Fibroblast of the conjunctiva (primary cell): ENCODE measurements at places on chromosomes 2 and 18.

- DNase-seq: no peak
These were observed 45.2 kb downstream of the FAM178B start for GRCh38 chr2:96940980-96941775.

DNA sequence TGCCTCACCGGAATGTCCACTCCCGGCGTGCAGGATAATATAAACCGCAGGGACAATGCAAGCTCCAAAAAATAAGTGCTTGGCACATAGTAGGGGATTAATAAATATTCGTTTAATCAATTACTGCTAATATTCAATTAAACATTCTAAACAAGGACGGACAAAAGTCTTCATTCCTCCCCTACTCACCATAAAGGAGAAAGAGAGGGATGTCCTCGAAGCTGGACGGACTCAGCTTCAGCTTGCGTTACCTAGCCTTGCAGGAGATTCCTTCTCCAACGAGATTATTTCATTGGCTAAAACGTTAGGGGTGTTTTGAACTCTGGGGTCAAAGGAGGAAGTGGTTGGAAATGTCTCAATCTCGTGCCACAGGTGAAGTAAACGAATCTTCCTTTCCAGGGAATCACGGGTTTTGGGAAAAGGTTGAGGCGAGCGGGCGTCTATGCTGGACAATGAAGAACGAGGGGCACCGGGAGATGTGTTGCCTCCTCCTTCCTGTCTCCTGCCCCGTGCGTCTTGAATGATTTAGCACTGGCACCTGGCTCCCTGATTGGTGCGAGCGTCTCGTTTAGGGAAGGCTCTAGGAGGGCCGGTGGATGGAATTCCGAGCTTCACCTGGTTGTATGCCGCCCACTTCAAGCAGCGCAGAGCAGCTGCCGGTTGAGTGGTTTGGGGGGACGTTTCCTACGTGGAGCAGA is 2.0 kb upstream of the GAD1 start:
- no peak for DNase-seq

GRCh38 chr2:15932394-15933183 is 7.8 kb upstream of the MYCN start:
- no peak for DNase-seq

DNA sequence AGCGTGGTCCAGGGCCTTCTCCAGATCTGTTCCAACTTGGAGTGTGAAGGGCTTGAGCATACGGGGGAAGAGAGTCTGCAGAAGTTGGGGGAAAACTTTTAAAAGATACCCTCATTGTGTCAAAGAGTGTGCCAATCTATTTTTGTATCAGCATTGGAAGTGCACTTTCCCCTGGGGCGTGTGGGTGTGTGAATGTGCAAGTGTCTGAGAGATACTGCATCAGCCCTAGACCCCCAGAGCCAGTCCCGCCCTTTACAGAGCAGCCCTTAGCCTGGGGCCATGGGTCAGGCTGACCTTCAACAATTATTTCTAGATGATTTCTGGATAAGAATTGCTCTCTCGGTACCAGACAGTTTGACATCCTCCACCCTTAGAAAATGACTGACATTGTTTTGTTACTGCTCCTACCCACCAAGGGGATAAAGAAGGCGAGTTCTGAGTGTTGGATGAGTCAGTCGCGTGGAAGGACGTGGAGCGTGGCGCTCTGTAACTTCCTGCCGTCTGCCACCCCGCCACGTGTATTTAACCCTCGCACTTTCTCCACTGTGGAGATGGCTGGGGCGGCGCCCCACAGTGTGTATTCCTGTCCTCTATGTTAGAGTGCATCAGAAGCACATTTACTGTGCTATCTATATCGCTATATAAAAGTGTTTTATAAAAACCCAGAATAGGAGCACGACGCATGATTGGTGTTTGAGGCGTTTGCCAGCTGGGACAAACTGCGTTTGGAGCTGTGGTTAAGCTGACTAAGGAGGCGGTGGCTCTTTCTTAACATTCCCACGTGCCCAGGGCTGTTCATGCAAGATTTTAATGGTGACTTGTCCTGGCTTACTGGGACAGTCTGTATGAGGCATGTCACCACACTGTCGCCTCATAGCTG is 122.6 kb downstream of the CABLES1 start:
- no peak for DNase-seq

DNA sequence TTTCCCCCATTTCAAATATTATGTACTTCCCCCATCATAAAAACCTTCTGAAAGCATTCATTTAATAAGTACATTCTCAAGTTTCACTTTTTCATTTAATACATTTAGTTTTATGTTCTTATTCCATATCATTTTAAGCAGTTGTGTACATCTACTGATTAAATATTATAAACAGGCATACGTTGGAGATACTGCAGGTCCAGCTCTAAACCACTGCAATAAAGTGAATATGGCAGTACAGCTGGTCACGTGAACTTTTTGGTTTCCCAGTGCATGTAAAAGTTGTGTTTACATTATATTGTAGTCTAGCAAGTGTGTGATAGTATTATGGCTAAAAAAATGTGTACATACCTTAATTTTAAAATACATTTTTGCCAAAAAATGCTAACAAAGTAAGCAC is 48.7 kb downstream of the TET3 start:
- no peak for DNase-seq

DNA sequence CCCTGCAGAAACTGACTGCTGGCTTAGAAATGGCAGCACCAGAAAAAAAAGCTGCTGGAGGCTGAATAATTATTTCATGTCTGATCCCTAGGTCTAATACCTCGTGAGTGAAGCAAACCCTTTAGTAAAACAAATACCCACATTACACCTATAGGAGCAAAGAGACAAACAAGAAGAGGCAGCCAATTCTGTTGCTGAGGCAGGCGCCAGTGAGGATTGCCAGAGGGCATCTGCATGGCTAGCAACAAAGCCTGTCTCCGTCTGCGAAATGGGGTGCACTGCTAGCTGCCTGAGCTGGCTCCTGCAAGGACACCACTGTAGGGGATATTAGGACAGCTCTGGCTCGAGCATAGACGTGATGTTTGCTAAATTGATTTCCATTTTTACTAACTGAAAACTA is 509.7 kb downstream of the TDRD15 start:
- DNase-seq: no peak

DNA sequence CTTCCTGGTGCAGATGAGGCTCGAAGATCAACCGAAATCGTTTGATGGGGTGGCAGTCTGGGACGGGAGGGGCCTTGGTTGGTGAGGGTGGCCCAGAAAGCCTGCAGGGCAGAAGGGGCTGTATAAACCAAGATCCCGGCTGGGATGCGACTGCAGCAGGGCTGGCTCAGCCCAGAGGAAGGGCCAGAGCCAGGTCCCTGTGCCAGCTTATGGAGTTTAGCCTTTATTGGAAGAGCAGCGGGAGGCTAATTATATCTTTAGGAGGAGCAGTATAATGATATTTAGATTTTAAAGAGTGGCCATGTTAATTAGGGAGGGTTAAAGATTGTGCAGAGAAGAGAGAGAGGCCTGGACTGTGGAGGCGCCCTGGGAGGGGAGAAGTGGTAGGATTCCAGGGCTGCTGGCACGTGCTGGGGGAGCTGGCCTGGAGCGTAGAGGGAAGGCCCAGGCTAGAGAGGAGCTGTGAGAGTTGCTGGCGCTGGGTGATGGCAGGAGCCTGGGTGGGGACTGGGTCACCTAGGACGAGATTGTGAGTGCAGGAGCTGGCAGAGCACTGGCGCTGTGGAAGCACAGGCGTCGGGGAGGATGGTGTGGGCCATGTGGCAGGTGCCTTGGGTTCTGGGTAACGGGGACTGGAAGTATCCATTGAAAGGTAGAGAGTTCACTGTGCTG is 25.1 kb downstream of the TRAF3IP1 start:
- DNase-seq: no peak

DNA sequence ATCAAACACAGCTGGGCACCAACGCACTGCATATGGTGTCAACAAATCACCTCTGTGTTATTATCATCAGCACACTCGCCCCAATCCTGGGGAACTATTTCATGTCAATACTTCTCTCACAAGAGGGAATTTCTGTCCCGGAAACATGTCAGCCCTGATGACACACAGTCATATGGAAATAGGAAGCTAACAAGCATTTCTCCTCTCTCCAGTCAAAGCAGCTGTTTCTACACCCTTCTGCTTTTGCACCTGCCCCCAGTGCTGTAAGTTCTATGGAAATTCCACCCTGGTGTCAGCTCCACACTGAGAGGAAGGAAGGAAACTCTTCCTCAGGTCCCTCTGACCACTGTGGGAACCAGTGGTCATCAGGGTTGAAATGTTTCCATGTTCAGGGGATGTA is 447.6 kb upstream of the ID2 start:
- DNase-seq: no peak

- no peak for DNase-seq
These were observed 11.3 kb downstream of the ZNF516 start for GRCh38 chr18:76483780-76484179.

DNA sequence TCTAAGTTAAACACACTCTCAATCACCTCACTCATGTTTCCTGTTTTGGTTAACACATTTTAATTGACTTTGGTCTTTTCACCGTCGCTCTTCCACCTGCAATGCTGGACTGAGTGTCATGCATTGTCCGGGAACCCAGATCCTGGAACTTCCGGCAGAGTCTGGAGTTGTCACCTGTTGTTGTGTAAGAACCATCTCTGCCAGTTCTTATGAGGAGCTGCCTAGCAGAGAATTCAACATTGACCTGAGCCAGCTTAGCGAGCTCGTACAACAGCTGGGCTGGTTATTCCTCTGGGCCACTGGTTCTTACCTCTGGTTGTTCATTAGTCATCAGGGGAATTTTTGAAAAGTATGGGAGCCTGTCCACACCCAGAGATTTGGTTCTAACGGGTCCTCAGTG is 75.7 kb downstream of the BCL2L11 start:
- no peak for DNase-seq

- DNase-seq: no peak
These were observed 133.3 kb upstream of the SERTAD2 start for GRCh38 chr2:64787019-64787365.

DNA sequence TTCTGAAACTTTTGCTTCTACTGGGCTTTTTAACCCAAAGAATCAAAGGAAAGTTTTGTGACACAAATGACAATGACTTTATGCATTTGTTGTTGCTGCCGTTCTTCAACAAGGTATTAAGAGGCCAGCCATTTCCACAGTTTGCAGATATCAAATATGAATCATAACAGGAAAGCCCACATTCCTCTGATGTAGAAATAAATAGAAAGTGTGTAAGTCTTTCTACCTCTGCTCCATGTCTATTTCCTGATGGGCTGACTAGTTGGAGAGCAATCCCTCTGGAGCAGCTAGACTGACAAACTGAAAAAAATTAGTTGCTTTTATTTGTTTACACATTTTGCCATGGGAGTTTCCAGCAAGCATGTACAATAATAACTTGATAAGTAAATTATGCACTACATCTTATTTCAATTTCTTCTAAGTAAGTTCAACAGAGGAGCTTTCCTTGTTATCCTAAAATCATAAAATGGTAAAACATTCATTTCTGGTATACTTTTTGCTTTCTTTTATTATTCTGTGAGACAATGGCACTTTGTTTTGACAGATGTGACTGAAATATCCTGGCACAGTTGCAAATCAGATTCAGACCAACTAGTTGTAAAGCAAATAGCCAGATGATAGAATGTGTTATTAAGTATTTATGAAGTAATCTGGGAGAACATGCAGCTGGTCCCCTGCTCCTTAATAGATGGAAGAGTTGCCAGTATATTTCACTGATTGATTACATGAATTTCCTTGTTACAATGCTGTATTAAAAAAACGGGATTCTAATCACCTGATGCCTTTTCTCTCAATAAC is 266.7 kb downstream of the METTL4 start:
- DNase-seq: no peak

DNA sequence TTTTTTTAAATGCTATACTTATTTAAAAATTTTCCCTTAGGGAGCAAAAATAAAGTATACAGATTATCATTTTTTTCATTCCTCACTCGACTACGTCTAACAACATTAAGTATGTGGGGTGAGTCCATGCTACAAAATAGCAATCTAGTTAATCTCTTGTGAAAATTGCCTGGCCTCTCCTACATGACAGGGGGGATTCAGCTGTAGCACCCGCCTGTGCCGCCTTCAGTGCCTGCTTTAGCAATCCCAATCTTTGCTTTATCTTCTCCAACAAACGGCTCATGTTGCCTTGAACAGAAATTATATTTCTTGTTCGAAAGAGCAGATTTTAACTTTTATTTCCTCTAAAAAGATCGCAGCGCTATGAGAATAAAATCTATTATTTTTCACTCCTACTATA is 2.4 kb upstream of the SOX11 start:
- DNase-seq: no peak

DNA sequence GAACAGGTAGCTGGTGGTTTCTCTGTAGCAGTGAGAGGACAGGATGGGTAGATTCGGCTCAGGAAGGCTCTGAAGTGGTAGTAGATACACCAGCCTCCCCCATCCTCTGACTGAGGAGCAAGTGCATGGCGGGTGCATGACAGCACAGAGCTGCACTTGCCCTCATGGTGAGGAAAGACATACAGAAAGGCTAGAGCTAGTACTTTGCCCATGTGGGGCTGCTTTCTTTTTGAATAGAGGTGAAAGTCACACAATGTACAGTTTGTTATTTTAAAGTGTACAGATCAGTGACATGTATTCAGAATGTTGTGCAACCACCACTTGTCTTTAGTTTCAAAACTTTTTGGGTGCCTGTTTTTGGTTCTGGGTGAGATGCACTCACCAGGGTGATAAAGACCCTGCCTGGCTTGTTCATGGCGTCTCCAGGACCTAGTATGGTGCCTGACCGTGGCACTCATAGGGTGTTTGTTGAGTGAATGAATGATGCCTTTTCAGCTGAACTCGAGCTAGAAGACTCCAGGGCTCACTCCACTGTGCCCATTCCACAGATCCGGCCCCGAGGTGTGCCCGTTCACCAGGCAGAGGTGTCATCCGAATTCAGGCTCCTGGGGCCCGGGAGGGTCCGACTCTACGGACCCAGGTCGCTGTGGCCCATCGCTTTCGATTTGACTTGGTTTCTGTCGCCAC is 421 bp upstream of the VAMP5 start:
- no peak for DNase-seq

DNA sequence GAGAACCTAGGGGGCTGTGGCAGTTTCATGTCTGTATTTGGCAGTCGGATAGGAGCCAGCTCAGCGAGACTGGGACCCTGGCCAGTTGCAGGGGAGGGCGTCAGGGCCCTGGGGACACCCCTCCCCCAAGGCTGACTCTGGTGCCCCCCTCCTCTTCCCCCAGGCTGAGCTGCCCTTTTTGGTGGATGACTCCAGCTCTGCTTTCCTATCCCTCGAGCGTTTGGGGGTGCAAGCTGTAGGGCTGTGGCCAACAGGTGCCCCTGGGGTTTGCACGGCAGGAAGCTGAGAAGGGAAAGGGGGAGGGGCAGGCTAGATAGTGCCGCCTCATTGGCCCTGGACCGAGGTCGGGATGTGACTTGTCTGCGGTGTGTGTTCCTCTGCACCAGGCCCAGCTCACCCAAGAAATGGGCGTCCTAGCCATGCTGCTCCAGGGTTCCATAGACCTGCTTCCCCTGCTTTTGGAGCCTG is 26.4 kb downstream of the SPEG start:
- DNase-seq: no peak

DNA sequence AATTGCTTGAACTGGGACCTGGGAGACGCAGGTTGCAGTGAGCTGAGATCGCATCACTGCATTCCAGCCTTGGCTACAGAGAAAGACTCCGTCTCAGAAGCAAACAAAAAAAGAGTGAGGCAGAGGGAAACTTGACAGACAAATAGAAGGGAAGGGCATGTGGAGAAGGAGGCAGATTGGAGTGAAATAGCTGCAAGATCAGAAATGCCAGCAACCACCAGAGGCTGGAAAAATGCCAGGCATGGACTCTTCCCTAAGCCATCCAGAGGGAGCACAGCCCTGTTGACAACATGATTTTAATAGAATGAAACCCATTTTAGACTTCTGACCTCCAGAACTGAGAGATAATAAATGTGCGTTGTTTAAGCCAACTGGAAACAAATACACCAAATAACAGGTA is 447.2 kb upstream of the SPHKAP start:
- DNase-seq: no peak

GRCh38 chr18:4318311-4318710 is 136.8 kb downstream of the DLGAP1 start:
- DNase-seq: no peak
